Breast epithelium (tissue), 4 donors: ENCODE measurements at places on chromosomes 12 and 14. TPM values are rescaled to one million over a fixed set of nuclear protein-coding genes. Genes with fewer than 3 reads are reported as not detected.

DNA sequence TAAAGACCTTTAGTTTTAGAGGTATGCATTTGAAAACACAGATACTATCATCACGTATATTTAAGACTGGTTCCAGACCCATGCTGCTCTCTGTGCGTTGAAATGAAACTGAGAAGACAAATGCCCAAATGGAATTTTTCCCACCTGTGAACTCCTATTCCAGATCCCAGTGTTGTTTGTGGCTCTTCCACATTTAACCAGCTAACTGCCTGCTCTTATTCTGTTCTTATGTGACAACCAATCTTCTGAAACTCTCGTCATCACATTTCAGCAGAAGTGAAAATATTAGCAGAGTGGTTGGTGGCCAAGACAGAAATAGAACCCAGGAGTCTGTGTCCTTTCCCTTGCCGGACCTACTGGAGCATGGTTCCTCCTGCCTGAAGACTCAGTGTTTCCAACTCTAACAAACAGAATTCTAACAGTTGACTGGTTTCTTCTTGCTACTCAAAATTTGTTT, 460.2 kb downstream of the RAD51B start:
- DNase-seq, result no peak

- no peak for DNase-seq
Observed at GRCh38 chr14:53295985-53296582, 143.0 kb upstream of the DDHD1 start.

GRCh38 chr14:59785629-59786028, 84.9 kb downstream of the RTN1 start:
- DNase-seq, result no peak

DNA sequence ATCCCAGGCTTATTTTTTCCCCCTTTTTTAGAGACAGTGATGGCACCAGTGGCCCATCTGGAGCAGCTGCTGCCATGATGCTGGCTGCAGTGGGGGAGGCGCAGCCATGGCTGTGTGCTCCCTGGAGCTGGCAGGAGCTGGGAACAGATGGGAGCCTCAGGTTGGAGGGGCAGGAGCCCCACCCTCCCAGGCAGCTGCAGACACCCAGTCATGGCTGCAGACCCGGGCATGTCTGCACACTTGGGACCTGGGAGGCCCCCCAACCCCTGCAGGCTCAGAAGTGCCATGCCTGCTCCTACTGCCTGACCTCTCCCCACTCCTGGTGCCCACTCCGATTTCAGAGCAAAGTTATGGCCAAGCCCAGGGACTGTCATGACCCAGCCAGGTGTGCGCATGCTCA, 25.1 kb downstream of the CDKL1 start:
- DNase-seq, result no peak

DNA sequence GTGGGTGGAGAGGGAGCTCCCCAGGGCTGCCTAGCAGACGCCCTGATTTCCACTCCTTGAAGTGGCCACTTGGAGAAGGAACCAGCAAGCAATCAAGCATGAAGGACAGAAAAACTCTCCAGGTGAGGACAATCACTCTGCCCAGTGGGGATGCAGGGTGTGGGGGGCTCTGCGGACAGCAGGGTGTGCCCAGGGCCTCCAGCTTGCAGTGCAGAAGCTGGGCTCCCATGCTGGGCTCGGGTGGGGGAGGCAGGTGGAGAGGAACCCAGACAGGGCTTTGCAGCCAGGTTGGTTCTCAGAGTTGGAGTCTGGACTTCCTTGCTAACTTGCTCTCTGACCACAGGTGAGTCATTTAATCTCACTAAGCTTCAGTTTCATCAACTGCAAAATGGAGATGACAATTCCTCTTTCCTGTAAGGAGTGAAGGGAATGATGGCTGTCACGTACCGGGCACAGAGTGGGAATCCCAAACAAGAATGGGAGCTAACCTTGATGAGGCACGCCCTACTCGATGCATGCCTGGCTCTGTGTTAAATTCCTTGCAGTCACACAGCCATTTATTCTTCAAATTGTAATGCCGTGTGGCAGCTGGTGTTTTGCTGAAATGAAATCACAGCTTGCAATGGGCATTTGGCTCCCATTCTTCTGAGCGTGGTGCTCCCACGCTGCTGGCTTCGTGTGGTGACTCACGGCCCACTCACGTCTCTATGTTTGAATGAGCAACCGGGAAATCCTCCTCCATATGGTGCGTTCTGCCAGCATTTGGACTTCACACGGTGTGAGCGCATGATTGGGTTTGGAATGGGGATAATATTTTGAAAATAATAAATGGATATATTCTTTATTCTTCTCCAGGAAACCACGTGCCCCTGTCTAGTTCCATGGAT, 75.2 kb downstream of the PRIMA1 start:
- DNase-seq, result no peak

GRCh38 chr12:53061404-53062010, 11.6 kb downstream of the TNS2 start:
- peak; percentile 91 for DNase-seq

- no peak for DNase-seq
Observed at GRCh38 chr14:41419709-41420108, 187.0 kb upstream of the LRFN5 start.

DNA sequence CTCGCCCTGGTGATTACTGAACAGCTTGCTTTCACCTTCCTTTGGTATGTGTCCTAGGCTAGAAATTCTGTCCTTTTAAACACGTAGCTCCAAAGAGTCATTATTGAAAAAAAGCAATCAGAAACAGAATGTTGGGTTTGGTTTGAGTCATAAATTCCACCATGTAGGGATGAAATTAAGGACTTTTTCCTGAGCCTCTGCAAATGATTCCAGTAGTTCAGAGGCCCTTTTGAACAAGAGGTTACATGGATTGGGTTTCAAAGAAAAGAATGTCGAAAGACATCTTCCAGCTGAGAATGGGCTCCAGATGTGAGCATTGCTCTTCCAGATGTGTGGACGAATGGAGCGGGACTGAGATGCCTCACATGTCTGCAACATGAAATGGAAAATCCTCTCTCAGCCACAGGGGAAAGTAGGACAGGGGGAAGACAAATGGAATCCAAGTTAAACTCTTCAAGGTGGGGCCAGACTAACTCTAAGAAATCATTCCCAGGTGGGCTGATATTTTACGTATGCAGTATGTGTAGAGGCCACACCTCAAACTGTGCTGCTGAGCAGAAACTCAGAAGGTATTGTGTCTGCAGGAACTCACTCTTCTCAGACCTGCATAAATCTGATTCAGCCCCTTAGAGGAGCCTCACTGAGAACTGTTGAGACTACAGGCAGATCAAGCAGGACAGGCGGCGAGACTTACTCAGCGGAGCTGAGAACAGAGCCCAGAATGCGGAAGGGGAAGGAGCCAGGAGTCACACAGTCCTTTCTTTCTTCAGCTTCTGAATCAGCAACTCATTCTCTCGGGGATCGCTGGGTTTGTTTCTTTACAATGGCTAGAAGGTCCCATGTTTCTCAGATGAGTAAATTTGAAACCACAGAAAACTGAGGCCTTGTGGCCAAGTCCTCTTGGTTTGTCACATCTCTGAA, 23.3 kb upstream of the EMP1 start:
- DNase-seq, result no peak

- DNase-seq, result no peak
Observed at GRCh38 chr12:41512497-41512896, 324.4 kb downstream of the PDZRN4 start.

- DNase-seq, result no peak
Observed at GRCh38 chr14:100405760-100406455, 82.8 kb downstream of the SLC25A47 start.

DNA sequence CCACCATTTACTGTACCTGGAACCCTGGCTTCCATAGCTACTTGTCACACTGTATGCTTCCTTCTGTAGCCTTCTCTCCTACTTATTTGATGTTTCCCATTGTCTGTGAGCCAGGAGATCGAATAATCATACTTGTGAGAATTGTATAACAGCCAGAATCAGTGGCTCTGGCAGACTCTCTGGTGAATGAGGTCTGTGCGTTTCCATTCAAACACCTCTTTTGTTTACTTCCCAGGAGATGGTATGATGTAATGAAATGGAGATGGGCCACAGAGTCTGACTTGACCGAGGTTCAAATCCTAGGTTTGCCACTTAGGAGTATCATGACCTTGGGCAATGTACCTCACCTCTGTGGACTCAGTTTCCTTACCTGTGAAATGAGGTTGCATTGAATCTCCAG, 35.7 kb upstream of the CLMN start:
- DNase-seq, result peak; percentile 31

GRCh38 chr14:95006051-95006450, 151.3 kb downstream of the DICER1 start:
- DNase-seq, result no peak

GRCh38 chr14:55654243-55654642, 74.2 kb downstream of the KTN1 start:
- DNase-seq, result no peak

DNA sequence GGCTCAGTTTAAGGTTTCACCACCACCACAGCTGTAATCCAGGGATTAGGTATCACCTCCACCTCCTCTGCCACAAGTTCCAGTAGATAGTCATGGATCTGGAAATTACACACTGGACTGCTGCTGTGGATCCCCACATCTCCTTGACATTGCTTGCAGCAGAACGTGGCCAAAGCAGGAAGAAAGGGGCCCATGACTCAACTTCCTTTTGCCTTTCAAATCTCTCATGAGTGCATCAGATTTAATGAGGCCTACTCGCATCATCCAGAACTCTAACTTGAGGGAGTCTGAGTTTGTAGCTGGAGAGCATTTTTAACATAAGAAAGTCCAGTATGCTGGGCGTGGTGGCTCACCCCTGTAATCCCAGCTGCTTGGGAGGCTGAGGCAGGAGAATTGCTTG, 29.2 kb upstream of the TMED10 start:
- DNase-seq, result no peak

DNA sequence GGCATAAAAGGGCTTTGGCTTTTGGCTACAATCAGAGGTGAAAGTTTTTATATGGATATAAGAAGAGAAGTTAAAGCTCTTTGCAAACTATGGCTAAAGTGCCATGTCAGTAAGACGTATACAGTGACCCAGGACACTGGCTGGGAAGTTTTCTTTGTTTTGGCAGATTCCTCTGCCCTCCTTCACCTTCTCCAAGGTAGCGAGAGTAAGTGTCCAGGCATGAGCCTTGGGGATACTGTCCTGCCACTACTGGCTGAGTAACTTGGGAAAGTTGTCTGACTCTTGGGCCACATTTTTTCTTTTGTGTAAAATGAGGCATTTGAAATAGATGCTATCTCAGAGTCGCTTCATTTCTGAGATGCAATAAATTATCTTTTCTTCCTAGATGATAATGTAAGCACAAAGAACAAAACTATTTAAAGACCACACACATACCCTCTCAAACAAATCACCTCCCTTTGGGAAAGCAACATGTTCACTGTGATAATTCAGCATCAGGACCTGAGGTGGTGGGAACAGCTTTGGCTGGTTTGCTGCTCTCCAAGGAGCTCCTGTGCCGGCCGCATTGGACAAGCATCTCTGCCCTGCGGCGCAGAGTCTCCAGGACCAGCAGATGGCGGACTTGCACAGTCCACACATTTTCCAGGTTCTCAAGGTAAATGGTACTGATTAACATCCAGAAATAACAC, 106.3 kb downstream of the PTCSC3 start:
- no peak for DNase-seq

The CACNA2D4 gene
- 3.3 TPM for total RNA-seq

The C3AR1 gene
- total RNA-seq, result 17.7 TPM

The PZP gene
- total RNA-seq, result under 0.01 TPM

The GMFB gene
- 43.3 TPM for total RNA-seq

The SIX6 gene
- total RNA-seq, result not detected

The DNAI7 gene
- 4.2 TPM for total RNA-seq

The PROX2 gene
- not detected for total RNA-seq

The VPS33A gene
- 14.4 TPM for total RNA-seq

The KRT3 gene
- not detected for total RNA-seq

The KLRF2 gene
- total RNA-seq, result not detected
